ENCODE measurements at places on chromosomes 5 and 9. TPM values are rescaled to one million over a fixed set of nuclear protein-coding genes. Genes with fewer than 3 reads are reported as not detected.

GRCh38 chr5:39624268-39624886, 199.6 kb upstream of the DAB2 start:
- no peaks in the 10 kb centered on the region for H3K36me3 ChIP-seq
- H3K27ac ChIP-seq = no peak overlapping the region
- no peaks in the 10 kb centered on the region for H3K4me1 ChIP-seq
- no peak overlapping the region for H3K4me3 ChIP-seq

- no peaks in the 10 kb centered on the region for H3K27me3 ChIP-seq
- H3K36me3 ChIP-seq = no peaks in the 10 kb centered on the region
- no peaks in the 10 kb centered on the region for H3K4me1 ChIP-seq
- DNase-seq = no peak
- H3K27ac ChIP-seq = no peak overlapping the region
Measured at GRCh38 chr5:4785971-4786370, 354.2 kb upstream of the ADAMTS16 start.

GRCh38 chr9:5801739-5802113, 31.2 kb downstream of the ERMP1 start:
- H3K4me1 ChIP-seq = peaks cover 5% of the 10 kb centered on the region
- no peak overlapping the region for H3K4me3 ChIP-seq
- DNase-seq = no peak

GRCh38 chr9:5392285-5392684, 45.4 kb downstream of the PLGRKT start:
- H3K4me3 ChIP-seq = no peak overlapping the region
- no peak overlapping the region for H3K27ac ChIP-seq
- DNase-seq = no peak
- H3K4me1 ChIP-seq = no peaks in the 10 kb centered on the region
- H3K36me3 ChIP-seq = no peaks in the 10 kb centered on the region
- no peaks in the 10 kb centered on the region for H3K27me3 ChIP-seq

- no peaks in the 10 kb centered on the region for H3K27me3 ChIP-seq
- no peak overlapping the region for H3K27ac ChIP-seq
- DNase-seq = no peak
Measured at GRCh38 chr9:131278702-131279111, 2.4 kb upstream of the FAM78A start.

The PCDHGA12 gene
- 9.4 TPM for total RNA-seq
